ENCODE measurements at places on chromosomes 1 and 21.

DNA sequence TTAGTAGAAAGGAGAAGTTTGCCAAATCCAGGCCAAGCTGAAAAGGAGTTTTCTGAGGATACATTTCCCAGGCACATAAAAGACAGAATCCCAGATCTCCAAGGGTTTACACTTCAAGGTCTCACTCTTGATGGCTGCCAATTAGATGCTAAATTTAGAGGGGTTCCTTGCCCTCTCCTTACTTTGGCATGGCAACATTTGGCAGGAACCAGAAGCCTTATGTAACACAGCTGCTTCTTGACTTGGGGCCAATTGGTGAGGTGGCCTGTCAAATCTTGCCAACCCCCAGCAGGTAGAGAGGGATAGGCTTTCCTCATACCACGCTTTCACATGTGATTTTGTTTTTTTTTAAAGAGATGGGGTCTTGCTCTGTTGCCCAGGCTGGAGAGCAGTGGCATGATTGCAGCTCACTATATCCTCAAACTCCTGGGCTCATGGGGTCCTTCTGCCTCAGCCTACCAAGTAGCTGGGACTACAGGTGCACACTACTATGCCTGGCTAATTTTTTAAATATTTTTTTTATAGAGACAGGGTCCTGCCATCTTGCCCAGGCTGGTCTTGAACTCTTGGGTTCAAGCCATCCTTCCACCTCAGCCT, 25.2 kb upstream of the NKAIN1 start:
- DNase-seq: no peak

GRCh38 chr1:69244211-69244610, 323.5 kb upstream of the LRRC7 start:
- DNase-seq: no peak

DNA sequence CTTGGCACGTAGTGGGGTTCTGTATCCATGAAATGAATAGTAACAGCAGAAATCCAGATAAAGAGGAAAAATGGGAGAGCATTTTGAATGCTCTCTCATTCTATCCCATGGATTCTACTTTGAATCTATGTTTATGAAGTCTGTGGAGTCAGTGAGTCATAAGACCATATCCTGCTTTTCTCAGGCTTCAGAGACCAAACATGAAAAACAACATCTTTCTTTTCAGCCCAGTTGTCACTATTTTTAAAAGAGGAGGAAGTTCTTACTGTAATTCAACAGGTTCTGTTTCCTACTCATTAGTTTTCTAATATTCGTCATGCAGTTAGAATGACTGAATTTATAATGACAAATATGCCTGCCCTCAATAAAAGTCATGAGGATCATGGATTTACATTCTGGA, 39.4 kb upstream of the CD55 start:
- DNase-seq: no peak

DNA sequence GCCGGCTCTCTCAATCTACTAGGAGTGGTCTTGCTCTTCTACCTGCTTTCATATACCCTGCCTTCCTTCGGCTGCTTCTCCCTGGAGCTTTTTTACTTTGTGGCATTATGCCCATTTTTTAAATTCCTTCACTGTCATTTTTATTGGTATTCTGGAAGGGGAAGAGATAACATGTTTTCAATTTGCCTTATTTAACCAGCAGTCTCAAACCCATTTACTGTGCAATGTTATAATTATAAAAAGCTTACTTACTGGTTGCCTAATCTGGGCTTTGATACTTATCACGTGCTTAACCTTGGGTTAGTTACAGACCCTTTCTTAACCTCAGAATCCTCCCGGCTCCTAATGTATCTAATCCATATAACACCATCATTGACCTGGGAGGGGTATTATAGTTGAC, 128.1 kb downstream of the SIPA1L2 start:
- DNase-seq: no peak

- no peak for DNase-seq
Observed at GRCh38 chr21:40683349-40683748, 163.6 kb downstream of the DSCAM start.

DNA sequence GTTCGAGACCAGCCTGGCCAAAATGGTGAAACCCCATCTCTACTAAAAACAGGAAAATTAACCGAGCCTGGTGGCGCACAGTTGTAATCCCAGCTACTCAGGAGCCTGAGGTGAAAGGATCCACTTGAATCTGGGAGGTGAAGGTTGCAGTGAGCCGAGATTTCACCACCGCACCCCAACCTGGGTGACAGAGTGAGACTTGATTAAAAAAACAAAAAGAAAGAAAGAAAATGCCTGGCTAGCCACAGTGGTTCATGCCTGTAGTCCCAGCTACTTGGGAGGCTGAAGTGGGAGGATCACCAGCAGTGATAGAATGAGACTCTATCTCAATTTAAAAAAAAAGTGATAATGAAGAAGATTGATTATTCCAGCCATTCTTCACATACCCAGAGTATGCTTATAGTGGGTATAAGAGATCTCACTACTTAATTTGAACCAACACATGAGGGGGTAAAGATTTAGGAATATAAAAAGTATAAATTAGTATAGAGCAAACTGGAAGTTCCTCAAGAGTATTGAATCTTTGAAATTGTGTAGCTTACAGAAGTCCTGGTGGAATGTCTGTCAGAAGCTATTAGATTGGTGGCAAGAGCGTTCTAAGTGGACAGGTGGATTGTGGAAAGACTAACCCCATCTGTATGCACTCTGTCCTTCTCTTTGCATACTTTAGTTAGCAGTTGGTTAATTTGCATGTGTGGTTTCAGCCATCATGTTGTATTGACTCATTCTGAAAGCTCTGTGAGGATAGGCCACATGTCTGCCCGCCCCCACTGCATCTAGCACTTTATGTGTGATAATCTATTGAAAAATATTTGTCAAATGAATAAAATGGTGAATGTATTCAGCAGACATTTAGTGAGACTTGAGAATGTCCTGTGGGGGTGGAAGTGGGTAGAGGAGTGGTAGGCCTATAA, 25.0 kb downstream of the RLF start:
- DNase-seq: no peak

- no peak for DNase-seq
Observed at GRCh38 chr1:197391303-197392226, 123.5 kb downstream of the CRB1 start.

GRCh38 chr1:38781872-38782617, 77.5 kb downstream of the RRAGC start:
- no peak for DNase-seq
